ENCODE measurements at places on chromosomes 12 and 14. TPM values are rescaled to one million over a fixed set of nuclear protein-coding genes. Genes with fewer than 3 reads are reported as not detected.

The ATXN2 gene
- 56.6 TPM for total RNA-seq

The RIMBP2 gene
- total RNA-seq: not detected

The KCNK10 gene
- total RNA-seq: not detected

The OR6C3 gene
- not detected for total RNA-seq

The SRSF5 gene
- 369 TPM for total RNA-seq

The LRIG3 gene
- total RNA-seq: 5.1 TPM

The FLVCR2 gene
- total RNA-seq: 7.8 TPM
